Cerebellum (tissue), 4 donors: ENCODE measurements at places on chromosomes 11 and 22. TPM values are rescaled to one million over a fixed set of nuclear protein-coding genes. Genes with fewer than 3 reads are reported as not detected.

TRIM51 gene
- total RNA-seq: not detected

OR8D2 gene
- total RNA-seq: not detected

DEUP1 gene
- total RNA-seq: 0.82 TPM

DDIAS gene
- 4.1 TPM for total RNA-seq

CAVIN3 gene
- total RNA-seq: 2.7 TPM

MYBPC3 gene
- total RNA-seq: 0.18 TPM

- DNase-seq: no peak
Observed at GRCh38 chr11:91244912-91245311, 979.7 kb upstream of the FAT3 start.

DNA sequence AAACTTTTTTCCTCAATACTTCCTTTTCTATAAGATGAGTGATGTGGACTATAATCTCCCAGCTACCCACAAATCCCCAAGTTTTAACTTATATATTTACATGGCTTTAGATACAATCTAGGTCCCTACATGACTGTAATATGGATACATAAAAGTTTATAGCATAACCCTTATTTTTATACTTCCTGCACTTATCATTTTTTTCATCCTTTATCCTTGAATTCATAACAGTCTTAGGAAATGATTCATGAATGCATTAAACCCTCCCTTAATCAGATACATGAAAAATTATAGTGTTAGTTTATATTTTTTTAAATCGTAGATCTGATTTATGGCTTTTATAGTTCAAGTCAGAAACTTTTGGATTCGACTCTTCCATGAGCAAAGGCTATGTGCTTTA is 195.8 kb downstream of the MAML2 start:
- no peak for DNase-seq

DNA sequence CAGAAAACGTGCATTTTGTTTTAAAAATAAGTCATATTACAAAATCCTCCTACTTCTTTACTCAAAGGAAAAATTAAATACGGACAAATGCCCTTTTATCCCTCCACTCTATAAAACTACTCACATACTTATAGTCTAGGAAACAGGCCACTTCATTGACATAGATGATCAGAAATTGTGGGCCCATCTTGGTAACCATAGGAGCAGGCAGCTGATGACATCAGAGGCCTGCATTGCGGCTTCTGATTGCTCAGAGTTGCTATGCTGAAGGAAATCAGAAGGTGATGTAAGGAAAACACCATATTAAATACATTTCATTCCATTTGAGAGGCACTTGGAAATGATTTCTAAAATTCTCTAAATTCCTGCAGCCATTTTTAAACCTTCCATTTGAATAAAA is 27.0 kb downstream of the FAM76B start:
- no peak for DNase-seq

- no peak for DNase-seq
Observed at GRCh38 chr11:27451244-27451965, 21.2 kb downstream of the LGR4 start.

- no peak for DNase-seq
Observed at GRCh38 chr22:33902073-33902472, 18.2 kb downstream of the LARGE1 start.

DNA sequence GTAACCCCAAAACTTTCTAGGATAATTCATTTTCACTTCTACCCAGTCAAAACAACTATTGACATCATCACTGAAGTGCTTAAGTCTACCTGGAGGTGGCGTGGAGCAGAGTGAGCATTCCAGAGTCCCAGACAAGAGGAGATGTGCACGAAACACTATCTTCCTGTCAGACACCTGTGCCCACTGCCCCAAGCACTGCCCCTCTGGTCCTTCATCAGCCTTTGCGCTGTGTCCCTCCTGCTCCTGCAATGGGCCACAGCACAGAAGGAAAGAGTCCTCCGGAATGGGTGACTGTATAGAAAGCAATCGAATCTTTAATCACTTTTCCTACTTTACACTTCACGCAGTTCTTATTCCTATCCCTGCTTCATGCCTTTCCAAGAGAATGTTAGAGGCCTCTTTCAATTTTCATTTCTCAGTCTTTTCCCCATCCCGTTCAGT is 512 bp upstream of the GRIA4 start:
- peak; percentile 72 for DNase-seq

DNA sequence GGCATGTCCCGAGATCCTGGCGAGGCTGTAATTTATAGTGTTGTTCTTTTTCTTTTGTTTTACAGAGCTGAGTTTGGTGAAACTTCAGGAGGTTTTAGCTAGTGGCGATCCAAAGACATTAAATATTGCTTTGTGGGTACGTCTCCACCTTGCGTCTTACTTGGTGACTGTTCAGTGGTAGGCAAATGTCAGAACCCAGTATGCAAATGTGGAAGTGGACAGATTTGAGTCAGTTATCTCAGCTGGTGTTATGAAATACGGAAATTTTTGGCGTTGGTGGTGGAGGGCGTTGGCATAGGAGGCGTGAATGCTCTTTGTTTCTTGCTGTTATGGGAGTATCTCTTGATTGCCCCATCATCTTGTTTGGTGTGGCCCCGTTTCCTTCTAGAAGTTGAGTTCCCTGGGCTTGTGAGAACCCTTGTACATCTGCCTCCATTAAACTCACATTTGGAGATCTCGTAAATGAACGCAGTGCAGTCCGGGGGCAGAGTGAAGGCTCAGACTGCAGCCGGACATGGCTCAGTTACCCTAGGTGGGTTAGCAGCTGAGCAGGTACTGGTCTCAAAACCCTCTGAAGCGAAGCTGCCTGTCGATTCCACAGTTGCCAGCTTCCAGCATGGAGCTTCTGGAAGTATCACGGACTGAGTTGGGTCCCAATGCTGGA is 39.9 kb downstream of the PTPRJ start:
- DNase-seq: no peak

DNA sequence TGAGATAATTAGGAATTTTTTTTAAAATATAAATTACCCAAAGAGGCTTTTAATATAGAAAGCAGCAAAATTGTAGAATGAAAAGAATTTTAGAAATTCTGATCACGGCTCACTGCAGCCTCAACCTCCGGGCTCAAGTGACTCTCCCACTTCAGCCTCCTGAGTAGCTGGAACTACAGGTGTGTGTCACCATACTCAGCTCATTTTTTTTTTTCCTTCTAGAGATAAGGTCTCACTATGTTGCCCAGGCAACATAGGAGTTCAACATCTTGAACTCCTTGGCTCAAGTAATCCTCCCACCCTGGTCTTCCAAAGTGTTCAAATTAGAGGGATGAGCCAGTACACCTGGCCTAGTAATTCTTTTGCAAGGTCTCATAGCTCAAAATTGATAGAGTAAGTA is 76.7 kb downstream of the ATG16L2 start:
- DNase-seq: no peak

DNA sequence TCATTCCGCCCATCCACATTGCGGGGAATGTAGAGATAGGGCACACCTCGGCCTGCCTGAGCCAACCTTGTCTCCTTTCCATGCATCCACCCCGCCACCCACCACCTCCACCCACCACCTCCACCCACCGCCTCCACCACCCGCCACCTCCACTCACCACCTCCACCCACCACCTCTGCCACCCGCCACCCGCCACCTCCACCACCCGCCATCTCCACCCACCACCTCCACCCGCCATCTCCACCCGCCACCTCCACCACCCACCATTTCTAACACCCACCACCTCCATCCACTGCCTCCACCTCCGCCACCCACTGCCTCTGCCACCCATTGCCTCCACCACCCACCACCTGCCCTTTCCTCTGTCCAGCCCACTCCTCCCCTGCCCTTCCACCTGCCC is 78.4 kb downstream of the IGLL1 start:
- DNase-seq: no peak
